ENCODE measurements at places on chromosomes 7 and 10. TPM values are rescaled to one million over a fixed set of nuclear protein-coding genes. Genes with fewer than 3 reads are reported as not detected.

Gene GNGT1
- total RNA-seq: not detected

Gene KCND2
- total RNA-seq: under 0.01 TPM

Gene STEAP1B
- total RNA-seq: 21.1 TPM

Gene AGR2
- total RNA-seq: not detected

Gene ST7
- total RNA-seq: 25.3 TPM

Gene IFRD1
- total RNA-seq: 18.3 TPM

Gene CPA5
- under 0.01 TPM for total RNA-seq

Measured in IMR-90 (cell line).